ENCODE measurements at places on chromosomes 13 and 19. TPM values are rescaled to one million over a fixed set of nuclear protein-coding genes. Genes with fewer than 3 reads are reported as not detected.

Gene IQCN
- 2.4 TPM for total RNA-seq

Gene WDR87
- total RNA-seq = not detected

Gene GPR4
- total RNA-seq = not detected

Gene TGFBR3L
- 11.6 TPM for total RNA-seq

Gene SERPINE3
- not detected for total RNA-seq

Gene FPR3
- total RNA-seq = not detected

DNA sequence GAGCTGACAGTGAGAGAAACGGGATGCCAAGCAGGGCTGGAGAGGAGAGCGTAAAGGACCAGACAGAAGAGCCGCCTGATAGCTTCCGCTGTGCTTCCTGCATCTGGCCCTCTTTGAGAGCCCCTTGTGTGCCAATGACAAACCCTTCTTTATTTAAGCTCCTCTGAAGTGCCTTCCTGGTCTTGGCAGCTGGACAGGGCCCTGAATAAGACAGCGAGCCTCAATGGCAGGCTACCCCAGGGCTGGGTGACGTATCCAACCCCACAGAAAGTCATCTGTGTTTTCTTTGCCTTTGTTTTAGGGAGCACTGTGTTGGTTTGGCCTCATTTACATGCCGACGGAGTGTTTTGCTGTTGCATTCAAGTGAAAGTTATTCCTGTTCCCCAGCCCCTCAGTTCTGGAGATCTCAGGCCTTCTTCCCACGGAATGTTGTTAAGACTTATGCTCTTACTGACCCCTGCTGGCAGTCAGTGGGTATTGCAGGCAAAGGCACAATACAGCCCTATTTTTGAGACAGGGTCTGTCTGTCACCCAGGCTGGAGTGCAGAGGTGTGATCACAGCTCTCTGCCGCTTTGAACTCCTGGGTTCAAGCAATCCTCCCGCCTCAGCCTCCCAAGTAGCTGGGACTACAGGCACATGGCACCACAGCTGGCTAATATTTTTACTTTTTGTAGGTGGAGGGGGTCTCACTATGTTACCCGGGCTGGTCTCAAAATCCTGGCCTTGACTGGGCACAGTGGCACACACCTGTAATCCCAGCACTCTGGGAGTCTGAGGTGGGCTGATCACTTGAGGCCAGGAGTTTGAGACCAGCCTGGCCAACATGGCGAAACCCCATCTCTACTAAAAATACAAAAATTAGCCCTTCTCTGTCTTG, 16.8 kb downstream of the CCL25 start:
- DNase-seq = no peak

GRCh38 chr13:95349267-95349666, 48.0 kb upstream of the ABCC4 start:
- DNase-seq = no peak

DNA sequence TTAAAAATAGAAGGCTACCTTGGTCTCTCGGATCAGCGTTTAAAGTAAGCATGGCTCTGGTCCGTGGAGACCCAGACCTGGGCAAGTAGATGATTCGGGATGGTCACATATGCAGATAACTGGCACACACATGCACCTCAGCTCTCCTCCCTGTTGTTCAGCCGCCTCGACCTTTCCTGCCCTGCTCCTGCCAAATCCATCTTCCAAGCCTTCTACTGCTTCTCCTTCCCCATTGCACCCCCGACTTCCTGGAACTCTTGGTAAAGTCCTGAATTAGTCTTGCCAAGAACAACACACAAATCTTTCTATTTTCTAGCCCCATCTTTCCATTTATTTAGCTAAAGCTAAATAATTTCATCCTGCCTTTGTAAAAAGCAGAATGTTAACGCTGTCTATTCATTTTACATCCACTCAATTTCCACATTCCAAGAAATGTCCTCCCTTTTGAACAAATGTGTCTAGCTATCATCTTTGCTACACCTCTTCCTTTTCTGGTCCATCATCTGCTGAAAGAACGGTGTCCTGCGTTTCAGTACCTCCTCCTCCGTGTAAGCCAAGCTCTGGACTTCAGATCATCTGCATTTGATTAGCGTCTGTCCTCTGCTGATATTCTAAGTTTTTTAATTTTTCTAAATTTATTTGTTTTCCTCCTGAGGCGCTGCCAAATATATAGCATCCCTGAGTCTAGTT, 92.5 kb downstream of the ZIC5 start:
- DNase-seq = no peak

DNA sequence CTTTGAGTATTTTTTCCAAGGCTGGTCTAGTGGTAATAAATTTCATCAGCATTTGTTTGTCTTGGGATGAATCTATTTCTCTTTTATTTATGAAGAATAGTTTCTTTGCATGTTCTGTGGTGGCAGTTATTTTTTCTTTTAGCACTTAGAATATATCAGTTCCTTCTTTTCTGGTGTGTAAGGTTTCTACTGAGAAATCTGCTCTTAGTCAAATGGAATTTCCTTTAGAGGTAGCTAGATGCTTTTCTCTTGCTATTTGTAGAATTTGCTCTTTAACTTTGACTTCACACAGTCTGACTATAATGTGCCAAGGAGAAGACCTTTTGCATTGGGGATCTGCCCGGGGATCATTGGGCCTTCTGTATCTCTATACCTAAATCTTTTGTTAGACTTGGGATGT, 4.1 kb upstream of the SIGLEC6 start:
- DNase-seq = no peak

DNA sequence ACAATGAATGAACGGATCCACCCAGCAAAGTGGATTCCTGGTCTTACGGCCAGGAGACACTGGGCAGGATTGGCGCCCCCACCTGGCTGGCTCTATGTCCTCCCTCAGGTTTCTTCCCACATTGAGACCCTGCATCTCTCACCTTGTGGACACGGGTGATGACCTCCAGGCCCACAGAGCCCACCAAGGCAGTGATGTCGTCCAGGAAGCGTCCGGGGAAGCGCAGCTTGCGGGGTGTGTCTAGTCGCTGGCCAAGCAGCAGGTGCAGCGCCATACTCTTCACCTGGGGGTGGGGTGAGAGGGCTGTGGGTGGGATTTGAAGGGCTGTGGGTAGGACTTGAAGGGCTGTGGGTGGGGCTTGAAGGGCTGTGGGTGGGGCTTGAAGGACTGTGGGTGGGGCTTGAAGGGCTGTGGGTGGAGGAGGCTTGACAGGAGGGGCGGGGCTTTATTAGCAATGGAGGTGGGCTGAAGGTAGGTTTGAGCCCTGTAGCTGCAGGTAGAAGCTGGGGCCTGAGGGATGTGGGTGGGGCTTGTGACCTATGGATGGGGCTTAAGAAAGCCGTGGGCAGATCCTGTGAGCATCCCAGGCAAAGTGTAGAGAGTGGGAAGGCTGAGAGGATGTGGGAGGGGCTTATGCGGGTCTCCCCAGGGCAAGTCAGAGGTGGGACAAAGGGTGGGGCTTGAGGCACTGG, 12.1 kb upstream of the ANGPTL8 start:
- no peak for DNase-seq

GRCh38 chr13:19890030-19890429, 26.6 kb upstream of the ZMYM5 start:
- no peak for DNase-seq

DNA sequence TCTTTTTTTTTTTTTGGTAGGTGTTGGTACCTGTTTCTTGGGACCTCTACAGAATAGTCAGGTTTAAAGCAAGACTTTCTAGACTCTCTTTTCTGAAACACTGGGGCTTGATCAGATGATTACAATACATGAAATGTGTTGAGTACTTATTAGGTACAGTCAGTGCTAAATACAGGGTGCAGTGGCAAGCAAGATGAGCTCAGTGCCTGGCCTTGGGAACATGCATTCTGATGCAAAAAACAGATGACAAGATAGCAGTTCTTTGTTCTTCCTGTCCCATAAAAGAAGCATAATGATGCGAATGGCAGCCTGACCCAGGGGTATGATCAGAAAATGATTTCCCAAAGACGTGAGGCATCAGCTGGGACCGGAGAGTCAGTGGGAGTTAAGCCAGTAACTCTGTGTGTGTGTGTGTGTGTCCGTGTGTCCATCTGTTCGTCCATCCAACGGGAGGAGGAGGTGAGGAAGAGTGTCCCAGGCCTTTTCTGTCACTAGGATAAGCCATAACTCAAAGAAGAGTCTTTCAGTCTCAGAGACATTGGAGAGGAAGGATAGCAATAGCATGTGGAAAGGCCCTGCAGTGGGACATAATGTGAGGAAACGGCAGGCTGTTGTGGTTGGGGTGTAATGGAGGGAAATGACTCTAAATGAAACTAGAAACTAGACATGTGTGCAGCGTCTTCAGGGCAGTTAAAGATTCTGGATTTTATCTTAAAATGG, 32.2 kb downstream of the SLAIN1 start:
- no peak for DNase-seq

DNA sequence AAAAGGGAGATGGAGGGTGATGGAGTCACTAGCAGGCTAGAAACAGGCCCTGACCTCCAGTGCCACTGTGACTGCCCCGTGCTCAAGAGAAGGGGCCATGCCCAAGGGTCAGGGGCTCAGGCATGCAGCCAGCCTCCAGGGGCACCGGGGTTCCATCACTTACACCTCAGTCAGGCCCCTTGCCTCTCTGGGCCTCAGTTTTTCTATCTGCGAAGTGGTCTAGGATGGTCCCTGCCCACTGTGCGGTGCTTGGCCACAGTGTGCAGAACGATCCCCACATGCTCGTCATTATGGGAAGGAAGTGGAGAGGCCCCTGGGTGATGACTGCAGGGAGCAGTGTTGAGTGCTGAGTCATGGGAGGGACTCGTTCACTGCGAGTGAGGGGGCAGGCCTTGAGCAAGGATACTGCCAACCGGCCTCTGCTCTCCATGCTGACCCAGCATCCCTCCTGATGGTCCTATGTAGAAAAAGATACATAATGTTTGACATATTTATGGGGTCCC, 23.1 kb downstream of the TMED1 start:
- DNase-seq = no peak

DNA sequence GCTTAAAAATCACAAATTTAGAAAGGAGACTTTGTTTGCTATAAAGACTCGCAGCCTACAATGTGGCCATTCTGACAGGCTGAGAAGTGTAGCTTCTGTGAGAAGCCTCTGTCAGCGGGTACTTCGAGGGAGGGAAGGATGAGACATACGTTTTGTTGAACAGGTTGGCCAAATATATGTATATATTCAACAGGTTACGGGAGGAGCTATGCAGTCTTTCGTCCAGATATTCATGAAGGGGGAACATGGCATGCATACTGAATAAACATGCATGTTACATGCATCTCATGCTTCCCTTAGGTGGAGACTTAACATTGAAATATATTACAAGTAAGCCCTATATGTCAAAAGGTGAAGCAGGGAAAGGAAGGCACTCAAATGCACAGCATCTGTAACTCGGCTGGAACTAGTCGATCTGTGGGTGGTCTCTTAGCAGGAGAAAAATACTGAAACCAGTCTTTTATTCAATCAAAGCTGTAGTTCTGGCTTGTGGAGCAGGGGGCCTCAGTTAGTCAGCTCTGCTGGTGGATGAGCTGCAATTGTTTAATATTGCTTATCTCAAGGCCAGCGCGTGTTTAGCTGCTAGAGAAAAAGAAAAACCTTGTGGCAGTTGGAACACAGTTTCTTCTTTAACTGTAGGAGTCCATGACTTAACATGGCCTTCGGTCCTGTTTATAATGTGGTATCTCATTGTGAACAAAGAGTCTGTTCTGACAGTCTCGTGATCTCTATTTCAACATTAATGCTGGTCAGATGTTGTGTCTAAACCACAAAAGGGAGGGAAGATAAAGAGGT, 94.3 kb downstream of the FAM216B start:
- no peak for DNase-seq

DNA sequence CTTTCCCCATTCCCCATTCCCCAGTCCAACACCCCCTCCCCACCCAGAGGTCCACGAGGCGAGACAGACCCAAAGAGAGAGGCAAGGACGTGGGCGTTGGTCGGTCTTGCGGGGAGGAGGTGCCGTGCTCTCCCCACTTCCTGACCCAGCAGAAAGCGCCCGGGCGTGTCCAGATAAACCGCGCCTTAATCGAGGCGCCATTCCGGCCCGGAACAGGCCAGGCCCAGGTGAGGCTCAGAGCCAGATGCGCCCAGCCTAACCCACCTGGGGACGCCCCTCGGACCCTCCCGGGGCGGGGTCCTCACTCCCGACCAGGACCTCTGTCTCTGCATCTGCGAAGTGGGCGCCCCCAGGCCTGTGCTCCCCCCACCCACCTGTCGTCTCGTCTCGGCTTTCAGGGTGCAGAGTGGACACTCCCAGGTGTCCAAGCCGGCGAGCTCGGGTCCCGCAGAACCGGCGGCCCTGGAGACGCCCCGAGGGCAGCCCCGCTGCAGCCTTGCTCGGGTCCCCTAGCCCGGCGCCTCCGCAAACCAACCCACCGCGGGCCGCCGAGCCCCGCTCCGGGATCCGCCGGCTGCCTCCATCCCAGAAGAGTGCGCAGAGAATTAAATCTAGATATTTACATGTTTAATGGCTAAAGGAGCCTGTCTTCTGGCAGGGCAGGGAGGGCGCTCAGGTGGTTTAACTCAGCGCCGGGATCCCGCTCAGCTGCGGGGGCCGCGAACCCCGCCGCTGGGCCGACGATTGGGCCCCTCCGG, 5.0 kb upstream of the ONECUT3 start:
- DNase-seq = peak; percentile 82

- no peak for DNase-seq
Observed at GRCh38 chr13:44259045-44260027, 114.3 kb upstream of the SERP2 start.

- DNase-seq = no peak
Observed at GRCh38 chr19:51462681-51463080, 4.4 kb upstream of the SIGLEC8 start.
